ENCODE measurements at places on chromosomes 3 and 15.

DNA sequence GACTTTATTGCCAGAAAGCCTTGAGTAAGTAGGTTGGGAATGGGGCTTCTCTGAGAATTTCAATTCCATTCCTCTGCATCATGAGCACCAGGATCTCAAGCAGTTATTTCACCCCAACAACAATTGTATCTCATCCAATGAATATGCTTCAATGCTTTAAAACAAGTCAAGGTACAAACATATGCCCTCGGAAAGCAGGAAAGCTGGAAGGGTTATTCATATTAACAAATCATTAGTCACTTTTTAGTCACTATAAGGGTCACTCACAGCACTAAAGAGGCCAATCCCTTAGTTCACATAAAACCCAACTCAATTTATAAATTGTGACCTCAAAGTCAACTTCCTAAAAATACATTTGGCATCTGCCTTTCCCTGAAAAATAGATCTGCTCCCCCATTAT, 16.2 kb downstream of the MB21D2 start:
- no peak for DNase-seq

- no peak for DNase-seq
Observed at GRCh38 chr15:79357566-79357965, 46.7 kb downstream of the TMED3 start.

- DNase-seq: peak; percentile 64
Observed at GRCh38 chr3:46998121-46998851, 18.8 kb downstream of the NBEAL2 start.

DNA sequence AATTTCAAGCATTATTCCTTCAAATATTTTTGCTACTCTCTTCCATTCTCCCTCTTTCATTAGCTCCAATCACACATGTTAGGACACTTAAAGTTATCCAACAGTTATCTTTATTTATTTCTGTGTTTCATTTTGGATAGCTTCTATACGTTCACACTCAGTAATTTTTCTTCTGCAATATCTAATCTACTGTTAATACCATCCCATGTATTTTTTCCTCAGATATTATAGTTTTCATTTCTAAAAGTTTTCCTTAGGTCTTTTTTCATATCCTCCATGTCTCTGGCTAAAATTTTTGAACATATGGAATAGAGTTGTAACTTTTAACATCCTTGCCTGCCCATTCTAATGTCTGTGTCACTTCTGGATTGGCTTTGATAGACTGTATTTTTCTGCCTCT, 73.4 kb downstream of the CTNNB1 start:
- no peak for DNase-seq

- no peak for DNase-seq
Observed at GRCh38 chr3:116118475-116119169, 326.7 kb downstream of the LSAMP start.

- no peak for DNase-seq
Observed at GRCh38 chr3:68239542-68239941, 585.1 kb upstream of the SUCLG2 start.

GRCh38 chr3:116200956-116201690, 244.2 kb downstream of the LSAMP start:
- DNase-seq: no peak

- DNase-seq: no peak
Observed at GRCh38 chr15:100780208-100780800, 99.3 kb upstream of the ALDH1A3 start.

GRCh38 chr3:46825450-46825849, 37.8 kb downstream of the MYL3 start:
- DNase-seq: no peak

DNA sequence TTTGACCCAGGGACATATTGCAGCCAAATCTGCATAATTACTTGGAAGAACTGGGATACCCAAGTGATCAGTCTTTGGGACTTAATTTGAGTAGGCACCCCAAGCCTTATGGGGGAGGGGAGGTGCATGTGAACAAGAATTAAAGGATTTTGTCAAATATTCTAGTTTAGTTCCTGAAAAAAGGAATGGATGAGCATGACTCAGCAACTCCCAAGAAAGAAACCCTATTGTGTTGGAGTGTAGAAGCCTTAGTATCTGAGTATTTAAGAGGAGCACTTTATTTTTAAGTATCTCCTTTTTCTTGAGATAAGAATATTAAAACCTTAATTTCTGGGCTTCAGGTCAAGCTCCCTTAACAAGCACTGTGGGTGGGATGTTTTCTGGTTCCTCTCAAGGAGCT, 222.4 kb downstream of the CD47 start:
- DNase-seq: no peak

GRCh38 chr3:99859825-99860224, 42.2 kb downstream of the CMSS1 start:
- no peak for DNase-seq

DNA sequence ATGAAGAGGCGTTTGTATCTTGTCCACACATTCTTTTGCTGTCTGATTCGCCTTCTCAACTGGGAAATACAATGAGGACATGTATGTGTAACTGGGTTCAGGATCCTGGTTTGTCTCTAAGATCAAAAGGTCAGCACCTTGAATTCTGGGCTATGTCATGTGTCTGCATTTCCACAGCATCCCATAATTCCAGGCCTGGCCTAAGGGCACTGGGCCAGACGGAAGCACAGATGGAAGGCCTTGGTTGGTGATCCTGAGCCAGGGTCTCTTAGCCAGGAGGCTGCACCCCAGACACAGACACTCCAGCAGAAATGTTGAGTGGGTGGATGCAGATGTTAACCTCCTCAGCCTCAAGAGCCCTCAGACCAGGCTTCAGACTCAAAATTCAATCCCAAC, 23.7 kb upstream of the HERC1 start:
- no peak for DNase-seq

DNA sequence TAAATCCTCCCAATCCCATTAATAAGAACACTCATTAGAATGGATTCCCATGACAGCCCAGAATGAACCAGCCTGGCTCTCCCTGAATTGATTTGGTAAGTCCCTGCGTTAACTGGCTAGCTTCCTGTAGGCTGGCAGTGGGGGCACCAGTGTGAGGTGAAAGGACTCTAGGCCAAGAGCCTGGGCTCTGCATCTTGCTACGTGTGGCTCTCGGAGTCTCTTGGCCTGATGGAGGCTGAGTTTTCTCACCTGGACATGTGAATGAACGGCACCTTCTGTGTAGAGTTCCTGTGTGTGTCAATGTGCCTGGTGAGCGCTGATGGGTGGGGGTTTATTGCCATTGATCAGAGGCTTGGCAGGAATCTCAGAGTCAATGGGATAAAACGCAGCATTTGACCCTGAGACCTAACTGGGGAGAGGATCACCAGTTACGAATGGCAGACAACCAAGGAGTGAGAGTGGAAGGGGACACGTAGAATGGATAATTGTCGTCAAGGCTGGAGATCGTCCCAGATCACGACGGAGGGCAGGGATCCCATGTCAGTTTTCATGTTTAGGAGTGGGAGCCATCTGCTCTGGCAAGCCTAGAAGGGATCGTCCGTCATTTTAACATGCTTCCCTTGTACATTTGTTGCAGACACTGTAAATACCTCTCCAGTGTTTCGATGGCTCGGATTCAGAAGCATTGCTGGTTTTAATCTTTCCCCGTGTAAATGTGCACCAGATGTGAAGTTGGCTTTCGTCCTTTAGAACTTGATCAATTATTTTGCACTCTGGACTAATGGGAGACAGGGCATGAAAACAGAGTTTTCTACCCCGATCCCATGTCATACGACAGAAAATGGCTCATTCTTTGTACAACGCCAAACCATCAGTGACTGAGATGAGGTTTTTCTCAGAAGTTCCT, 9.0 kb upstream of the KLF13 start:
- no peak for DNase-seq

- DNase-seq: no peak
Observed at GRCh38 chr15:31382713-31383045, 56.0 kb downstream of the KLF13 start.

DNA sequence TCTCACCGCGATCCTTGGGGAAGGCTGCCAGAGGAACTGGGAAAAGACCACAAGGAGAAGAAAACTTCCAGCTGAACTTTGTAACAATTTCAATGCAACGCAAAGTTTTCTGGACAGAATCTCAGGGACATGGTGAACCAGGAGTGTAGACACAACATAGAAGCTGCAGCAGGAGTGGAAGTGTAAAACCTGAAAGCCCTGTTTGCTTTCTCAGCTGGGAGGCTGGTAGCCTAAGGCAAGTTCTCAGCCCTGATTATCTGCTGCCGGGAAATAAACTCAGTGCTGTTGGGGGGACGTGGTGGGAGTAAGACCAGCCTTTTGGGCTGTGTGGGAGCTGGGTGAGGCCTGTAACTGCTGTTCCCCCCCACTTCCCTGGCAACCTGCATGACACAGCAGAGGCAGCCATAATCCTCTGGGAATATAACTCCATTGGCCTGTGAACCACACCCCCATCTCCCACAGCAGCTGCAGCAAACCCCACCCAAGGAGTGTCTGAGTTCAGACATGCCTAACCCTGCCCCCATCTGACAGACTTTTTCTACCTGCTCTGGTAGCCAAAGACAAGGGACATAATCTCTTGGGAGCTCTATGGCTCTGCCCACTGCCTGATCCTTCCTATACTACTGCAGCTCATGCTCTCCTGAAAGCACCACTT, 106.7 kb downstream of the ZNF621 start:
- no peak for DNase-seq

- no peak for DNase-seq
Observed at GRCh38 chr3:101848326-101848725, 988 bp upstream of the NFKBIZ start.

DNA sequence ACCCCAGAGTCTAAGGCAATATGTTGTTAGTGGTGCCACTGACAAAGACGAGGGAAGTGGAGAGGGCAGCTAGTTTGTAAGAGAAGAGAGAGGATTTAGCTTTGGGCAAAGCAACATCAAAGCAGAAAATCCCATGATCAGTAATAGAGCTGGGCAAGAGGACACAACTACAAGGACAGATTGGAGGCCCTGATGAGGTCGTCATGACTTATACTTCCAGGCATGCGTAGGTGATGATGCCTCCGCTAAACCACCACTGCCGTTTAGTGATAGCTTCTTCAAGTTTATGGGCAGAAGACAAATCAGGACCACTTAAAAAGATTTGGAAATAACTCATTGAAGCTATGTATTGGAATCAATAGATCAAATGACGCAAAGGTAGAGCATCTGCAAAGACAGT, 2.6 kb downstream of the HRG start:
- no peak for DNase-seq

- DNase-seq: no peak
Observed at GRCh38 chr3:107198581-107199181, 178.6 kb upstream of the CCDC54 start.

DNA sequence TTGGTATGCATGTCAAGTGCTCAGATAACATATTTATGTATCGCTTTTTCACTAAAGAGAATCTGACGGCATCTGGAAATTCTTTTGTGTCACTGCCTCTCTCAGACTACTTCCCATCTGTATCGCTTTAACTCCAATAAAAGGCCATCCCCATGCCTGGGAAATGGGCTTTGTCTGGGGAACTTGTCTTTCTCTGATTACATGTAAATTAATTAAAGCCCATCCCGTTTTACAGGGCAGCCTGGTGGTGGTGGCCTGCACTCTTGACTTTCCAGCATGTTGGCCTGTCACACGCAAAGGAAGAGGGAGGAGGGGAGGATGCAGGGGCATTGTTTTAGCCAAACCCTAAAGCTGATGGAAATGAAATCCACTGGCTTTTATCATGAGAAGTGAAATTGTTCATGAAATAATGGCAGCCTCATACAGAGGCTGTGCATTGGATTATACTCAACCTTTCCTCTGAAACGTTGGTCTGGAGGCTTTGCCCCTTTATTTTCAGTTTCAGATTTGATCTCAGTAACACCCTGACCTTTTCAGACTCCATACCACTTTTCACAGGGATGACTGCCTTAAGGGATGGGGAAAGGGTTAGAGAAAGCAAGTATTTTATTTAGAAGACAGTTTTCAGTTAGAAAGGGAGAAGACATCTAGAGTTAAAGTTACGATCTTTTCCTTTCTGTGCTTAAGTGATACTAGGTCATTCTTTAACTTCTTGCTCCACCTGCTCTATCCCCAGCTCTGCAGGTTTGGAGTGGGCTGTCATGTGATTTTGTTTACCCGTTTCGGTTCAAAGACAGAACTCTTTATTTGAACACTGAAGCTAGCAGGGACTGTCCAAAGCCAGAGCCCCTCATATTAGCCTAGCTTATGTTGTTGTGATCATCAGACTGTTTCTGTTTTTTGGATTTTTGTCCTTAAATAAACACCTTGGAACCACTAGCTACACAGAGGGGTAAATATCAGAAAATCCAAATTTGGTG, 94.6 kb upstream of the CTDSPL start:
- DNase-seq: no peak

GRCh38 chr15:32657198-32657883, 15.8 kb downstream of the SCG5 start:
- no peak for DNase-seq

GRCh38 chr3:123198372-123198771, 3.4 kb upstream of the SEC22A start:
- DNase-seq: no peak

GRCh38 chr3:117536006-117536405, 826.4 kb downstream of the TUSC7 start:
- DNase-seq: no peak

DNA sequence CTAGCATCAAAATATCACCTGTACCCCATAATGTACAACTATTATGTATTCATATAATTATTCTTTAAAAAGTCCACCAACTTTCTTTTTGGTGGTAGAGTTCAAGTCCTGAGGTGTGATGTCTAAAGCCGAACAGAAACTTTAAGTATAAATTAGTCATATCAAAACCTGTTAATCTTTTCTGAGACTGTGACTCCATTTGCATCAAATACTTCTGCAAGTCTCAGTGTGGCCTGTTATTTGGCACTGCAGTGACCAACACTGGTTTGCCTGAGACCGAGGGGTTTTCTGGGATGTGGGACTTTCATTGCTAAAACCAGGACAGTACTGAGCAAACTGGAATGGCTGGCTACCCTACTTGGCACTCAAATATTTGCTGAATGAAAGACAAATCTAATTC, 7.3 kb downstream of the NGLY1 start:
- DNase-seq: no peak

GRCh38 chr3:122536632-122537001, 21.9 kb upstream of the KPNA1 start:
- DNase-seq: no peak

DNA sequence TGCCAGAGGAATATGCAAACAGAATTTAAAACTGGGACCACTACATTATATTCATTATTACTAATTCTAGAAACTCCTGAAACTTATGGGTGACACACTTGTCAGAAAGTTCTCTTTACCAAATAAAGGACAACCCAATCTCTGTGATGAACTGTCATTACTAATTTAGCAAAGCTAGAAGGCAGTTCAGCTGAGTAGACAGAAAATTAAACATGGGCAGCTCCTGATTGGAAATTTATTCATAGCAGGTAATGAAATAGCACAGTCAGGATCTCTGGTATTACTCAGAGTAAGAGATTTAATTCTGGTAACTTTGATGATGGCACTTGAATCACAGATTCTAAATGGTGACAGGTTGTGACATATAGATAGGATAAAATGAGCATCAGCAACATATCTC, 123.0 kb downstream of the GBE1 start:
- no peak for DNase-seq

Data from stimulated activated CD4-positive, alpha-beta T cell treated with anti-CD3 and anti-CD28 coated beads, Interleukin-1b, Interleukin-23, amount 100 ng/mL, for 48 hours (primary cell).